ENCODE measurements at places on chromosomes 13 and 19. TPM values are rescaled to one million over a fixed set of nuclear protein-coding genes. Genes with fewer than 3 reads are reported as not detected.

Gene NUP58
- total RNA-seq, result 66.4 TPM

DNA sequence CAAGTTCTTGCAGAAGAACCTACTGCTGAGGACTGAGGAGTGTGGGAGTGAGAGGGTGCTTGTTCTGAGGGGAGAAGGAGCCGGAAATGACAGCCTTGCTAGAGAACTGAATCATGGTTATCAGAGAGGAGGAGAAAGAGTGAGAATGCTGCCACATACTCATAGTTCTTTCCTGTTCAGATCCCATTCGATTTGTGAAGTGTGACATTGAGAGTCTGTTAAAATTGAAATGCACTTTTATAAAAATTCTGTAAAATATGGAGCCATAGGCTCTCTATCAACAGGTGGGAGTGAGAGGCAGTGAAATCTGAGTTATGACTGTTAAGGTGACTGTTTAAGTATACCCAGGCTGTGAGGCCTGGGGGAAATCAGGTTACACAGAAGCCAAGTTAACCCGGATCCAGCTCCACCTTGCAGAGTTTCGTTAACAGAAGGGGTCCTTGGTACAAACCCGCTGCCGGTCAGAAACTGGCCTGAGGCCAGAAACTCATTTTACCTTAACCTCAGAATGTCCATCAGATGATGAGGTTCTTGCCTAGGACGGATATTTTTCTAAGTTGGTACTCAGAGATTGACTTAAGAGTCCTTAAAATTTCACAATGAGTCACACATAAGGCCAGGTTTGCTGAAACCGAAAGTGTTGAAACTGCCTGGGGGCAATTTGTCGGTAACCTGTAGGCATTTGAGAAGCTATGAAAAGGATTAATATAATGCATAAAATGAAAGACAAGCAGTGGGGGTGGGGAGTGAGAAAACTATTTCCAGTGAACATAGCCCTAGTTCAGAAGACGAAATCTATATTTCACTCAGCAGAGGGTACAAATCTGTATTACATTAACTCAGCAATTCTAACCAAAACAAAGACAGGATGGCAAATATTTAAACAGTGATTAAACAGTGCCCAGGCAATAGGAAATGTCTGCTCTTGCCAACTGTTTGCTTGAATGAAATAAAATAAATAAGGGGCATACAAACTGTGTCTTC lies 350.5 kb downstream of the KCNRG start:
- H3K4me1 ChIP-seq, result no peaks in the 10 kb centered on the region
- H3K27me3 ChIP-seq, result no peaks in the 10 kb centered on the region
- no peaks in the 10 kb centered on the region for H3K36me3 ChIP-seq
- DNase-seq, result no peak

GRCh38 chr19:36196249-36196648 lies 18.2 kb downstream of the ZNF565 start:
- no peak overlapping the region for H3K4me3 ChIP-seq
- H3K27me3 ChIP-seq, result no peaks in the 10 kb centered on the region
- H3K27ac ChIP-seq, result no peak overlapping the region
- H3K4me1 ChIP-seq, result no peaks in the 10 kb centered on the region
- no peak for DNase-seq
- H3K36me3 ChIP-seq, result no peaks in the 10 kb centered on the region

Gene BRCA2
- total RNA-seq, result 32.5 TPM

Gene CEACAM5
- total RNA-seq, result 1.3 TPM

Gene PSMC4
- 196 TPM for total RNA-seq

DNA sequence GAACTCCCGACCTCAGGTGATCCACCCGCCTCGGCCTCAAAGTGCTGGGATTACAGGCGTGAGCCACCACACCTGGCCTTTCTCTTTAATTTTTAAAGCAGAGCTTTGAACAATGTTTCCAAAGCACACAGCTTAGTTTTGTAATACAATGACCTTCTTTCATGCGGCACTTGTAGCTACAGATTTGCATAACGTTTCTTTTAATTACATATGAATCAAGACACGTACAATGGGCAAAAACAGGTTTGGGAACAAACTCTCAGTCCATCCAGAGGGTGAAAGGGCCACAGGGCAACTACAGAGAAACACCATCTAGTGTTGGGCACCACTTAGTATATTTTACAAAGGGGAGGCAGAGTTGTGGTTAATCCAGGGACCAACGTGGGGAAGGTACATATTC lies 19.0 kb upstream of the S1PR4 start:
- no peak for DNase-seq
- H3K27me3 ChIP-seq, result no peaks in the 10 kb centered on the region
- H3K27ac ChIP-seq, result no peak overlapping the region
- no peaks in the 10 kb centered on the region for H3K36me3 ChIP-seq
- no peak overlapping the region for H3K4me3 ChIP-seq
- H3K4me1 ChIP-seq, result no peaks in the 10 kb centered on the region

GRCh38 chr13:46121033-46121432 lies 16.2 kb upstream of the CPB2 start:
- no peak for DNase-seq
- no peaks in the 10 kb centered on the region for H3K4me1 ChIP-seq
- no peak overlapping the region for H3K4me3 ChIP-seq
- no peak overlapping the region for H3K27ac ChIP-seq
- no peaks in the 10 kb centered on the region for H3K27me3 ChIP-seq

Gene VSTM2B
- total RNA-seq, result not detected

- no peaks in the 10 kb centered on the region for H3K27me3 ChIP-seq
- H3K36me3 ChIP-seq, result no peaks in the 10 kb centered on the region
- peaks cover 3% of the 10 kb centered on the region for H3K4me1 ChIP-seq
- no peak overlapping the region for H3K27ac ChIP-seq
- DNase-seq, result peak; percentile 79
- H3K4me3 ChIP-seq, result no peak overlapping the region
Observed at GRCh38 chr19:8158411-8159074, 9.2 kb upstream of the FBN3 start.

DNA sequence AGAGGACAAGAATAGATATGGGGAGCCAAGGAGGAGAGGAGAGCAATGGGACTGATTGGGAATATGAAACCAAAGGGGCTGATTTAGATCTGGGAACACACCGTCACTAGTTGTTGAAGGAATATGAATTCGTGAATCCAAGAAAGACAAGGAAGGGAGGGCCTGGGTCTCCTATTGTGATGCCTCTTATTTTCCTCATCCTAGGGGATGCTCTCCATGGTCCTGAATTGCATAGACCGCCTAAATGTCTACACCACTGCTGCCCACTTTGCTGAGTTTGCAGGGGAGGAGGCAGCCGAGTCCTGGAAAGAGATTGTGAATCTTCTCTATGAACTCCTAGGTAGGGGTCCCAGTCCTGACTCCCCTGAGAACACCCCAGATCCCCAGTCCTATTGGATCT lies 21.5 kb downstream of the RYR1 start:
- H3K4me1 ChIP-seq, result no peaks in the 10 kb centered on the region
- no peaks in the 10 kb centered on the region for H3K36me3 ChIP-seq
- H3K4me3 ChIP-seq, result no peak overlapping the region
- peak; percentile 62 for DNase-seq
- H3K27me3 ChIP-seq, result no peaks in the 10 kb centered on the region
- H3K27ac ChIP-seq, result no peak overlapping the region

GRCh38 chr19:11096210-11096841 lies 7.1 kb downstream of the LDLR start:
- H3K4me3 ChIP-seq, result no peak overlapping the region
- H3K4me1 ChIP-seq, result peaks cover 38% of the 10 kb centered on the region
- H3K27ac ChIP-seq, result peak overlapping the region; percentile 42
- no peak for DNase-seq
- peaks cover 11% of the 10 kb centered on the region for H3K36me3 ChIP-seq
- no peaks in the 10 kb centered on the region for H3K27me3 ChIP-seq

Gene EEF1AKMT1
- 9.6 TPM for total RNA-seq

DNA sequence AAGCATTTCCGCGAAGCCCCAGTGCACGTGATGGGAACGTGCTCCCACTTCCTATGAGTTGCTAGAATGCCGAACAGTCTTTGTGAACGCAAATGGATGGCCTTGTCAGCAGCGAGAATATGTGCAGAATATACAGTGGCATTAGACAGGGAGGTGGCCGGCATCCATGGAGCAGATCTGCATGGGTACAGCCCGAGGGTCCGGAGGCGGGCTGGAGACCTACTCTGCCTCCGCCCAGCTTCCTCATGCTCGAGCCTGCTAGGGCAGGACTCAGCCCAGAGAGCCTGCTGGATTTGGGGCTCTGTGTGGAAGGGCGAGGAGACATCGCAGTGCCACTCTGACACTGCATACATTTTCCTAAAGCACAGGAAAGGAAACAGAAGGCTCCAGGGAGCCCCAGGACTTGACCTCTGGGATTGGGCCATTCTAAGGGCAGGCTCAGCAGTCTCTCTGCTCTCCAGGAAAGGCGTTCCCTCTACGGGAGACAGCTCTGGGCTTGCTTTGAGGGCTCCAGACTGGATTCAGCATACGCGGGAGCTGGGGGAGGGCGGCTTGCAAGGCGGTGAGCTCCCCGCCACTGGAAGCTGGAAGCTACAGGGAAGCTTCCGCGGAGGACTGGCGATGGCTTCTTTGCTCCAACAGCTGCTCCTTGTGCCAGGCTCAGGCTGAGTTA lies 55.9 kb upstream of the UQCRFS1 start:
- DNase-seq, result no peak
- H3K27ac ChIP-seq, result no peak overlapping the region

Gene TPTE2
- not detected for total RNA-seq
